ENCODE measurements at places on chromosomes 6 and 20.

GRCh38 chr20:19653327-19653726 lies 104.7 kb upstream of the RIN2 start:
- DNase-seq, result no peak

GRCh38 chr6:158834675-158835385 lies 15.7 kb upstream of the EZR start:
- DNase-seq, result no peak

DNA sequence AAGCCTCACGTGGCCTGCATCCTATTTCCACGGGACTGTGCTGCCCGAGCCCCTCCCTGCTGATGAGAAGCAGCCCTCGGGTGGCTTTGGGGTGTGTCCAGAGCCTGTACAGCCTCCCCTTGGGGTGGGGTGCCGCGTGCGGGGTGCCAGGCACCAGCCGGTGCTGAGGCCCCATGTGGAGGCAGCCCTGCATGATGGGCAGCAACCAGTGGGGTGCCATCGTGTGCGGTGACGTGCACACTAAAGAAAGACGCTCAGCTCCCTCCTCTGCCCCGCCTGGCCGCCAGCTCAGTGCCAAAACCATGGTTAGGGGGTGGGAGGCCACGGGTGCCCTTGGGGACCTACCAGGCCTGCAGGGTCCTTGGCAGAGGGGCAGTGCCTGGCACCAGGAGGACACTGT lies 26.2 kb downstream of the NTSR1 start:
- no peak for DNase-seq

DNA sequence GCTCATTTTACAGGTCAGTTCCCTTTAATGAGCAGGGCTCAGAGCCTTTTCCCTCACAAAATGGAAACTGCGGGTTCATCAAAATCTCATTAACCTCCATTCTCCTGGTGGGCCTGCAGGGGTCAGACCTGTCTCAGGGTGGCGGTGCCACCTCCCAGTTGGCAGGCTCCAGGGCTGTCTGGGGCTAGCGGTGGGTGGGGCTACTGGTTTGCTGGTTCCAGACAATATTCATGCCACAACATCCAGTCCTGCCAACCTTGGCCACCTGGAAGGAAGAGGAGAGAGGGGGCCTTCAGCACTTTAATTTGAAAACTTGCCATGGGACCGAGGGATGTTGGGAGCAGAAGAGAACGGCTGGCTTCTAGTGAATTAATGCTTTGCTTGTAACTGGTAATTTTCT lies 41.9 kb upstream of the CTNNBL1 start:
- peak; percentile 6 for DNase-seq

DNA sequence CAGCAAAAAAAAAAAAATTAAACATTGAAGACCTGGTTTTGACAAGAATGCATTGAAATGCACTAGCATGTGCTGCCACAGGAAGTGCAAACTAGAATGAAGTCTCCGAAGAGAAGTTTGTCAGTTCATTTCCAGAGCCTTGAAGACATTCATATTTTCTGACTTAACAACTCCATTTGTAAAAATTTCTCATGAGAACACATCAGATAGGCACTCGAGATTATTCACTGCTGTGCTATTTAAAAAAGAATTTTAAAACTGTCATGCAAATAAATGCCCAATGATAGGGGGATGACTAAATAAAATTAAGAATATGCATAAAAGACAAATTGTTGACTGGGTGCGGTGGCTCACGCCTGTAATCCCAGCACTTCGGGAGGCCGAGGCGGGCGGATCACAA lies 394.6 kb upstream of the JARID2 start:
- no peak for DNase-seq

DNA sequence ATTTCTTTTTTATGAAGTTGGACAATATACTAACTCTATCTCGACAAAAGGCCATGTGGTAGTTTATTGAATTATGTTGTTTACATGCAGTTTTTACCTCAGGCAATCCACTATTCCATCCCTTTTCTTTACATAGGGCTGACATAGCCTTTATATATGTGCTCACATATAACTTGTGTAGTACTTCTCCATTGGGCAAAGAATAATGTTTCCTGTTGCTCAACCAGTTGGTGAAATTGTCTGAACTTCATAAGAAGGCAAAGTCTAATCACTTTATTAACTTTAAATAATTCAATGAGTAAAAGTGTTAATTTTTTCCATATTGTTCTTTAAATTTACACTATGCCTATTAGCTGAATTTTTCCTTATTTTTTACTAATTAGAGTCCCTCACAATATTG lies 1272.1 kb downstream of the EPHA7 start:
- DNase-seq, result no peak

DNA sequence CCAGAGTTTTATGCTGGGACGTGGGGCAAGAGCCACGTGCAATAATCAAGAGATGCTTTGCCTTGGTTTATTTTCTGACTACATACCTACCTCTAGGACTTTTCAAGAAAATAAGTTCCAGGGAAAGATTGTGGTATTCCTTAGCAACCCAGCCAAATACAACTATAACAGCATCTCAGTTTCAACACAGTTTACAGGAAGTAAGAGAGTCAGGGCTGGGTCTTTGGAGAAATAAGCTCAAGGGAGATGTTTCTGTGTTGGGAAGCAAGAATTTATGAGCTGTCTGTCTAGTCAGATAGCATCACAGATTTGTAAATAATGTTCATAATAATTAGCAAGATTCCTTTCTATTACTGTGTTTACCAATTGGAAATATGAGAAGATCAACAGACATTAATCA lies 35.1 kb downstream of the MAP3K5 start:
- no peak for DNase-seq

DNA sequence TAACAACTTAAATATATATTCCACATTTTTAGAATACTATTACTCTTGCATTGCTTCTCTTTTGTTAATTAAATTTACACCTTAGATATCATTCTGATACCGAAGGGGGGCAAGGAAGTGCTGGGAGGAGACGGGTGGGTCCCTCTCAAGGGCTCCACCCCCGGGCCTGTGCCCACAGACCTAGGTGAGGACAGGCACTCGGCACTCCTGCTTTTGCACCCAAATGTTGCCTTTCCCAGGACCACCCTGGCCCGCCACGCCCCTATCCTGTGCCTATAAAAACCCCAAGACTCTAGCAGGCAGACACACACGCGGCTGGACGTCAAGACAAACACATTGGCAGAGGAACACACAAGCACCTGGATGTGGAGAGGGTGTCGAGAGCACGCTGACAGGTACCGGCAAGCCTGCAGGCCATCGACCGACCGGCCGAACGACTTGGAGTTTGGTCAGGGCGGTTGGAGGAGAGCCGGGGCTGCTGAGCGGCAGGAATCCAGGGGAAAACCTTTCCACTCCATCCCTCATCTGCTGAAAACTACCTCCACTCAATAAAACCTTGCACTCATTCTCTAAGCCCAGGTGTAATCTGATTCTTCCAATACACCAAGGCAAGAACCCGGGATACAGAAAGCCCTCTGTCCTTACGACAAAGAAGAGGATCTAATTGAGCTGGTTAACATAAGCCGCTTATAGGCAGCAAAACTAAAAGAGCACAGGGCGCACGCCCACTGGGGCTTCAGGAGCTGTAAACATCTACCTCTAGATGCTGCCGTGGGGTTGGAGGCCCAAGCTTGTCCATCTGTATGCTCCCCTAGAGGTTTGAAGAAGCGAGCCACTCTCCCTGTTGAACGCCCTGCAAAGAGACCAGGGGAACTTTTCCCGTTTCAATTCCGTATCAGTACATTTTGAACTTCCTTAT lies 197.4 kb upstream of the PRSS16 start:
- DNase-seq, result no peak

DNA sequence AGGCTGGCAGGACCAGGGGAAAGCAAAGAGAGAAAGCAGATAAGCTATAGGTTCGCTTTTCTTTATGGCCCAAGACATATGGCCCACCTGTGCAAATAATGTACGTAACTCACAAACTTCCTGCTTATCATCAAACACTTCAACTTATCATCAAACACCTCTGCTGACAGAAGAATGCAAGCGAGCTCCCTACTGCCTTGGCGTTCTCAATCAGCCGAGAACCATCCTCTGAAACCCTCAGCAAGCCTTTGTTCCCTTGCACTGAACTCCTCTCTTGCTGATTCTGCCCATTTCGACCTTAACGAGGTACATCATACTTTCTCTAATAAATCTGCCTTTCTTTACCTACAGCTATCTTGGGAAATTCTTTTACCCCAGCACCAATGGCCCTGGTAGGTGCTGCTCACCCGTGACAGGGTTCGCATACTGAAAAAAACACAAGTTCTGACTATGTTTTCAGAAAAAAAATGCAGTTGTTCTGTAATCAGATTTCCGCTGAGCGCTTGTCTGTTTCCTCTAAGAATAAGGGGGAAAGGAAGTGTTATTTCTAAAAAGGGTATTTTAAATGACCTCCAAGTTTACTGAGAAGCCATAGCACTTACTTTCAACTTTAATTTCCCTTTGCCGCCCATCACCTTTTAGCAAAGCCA lies 28.3 kb downstream of the SERPINB6 start:
- DNase-seq, result no peak

- peak; percentile 48 for DNase-seq
Observed at GRCh38 chr6:139124887-139125672, 9.8 kb upstream of the HECA start.

DNA sequence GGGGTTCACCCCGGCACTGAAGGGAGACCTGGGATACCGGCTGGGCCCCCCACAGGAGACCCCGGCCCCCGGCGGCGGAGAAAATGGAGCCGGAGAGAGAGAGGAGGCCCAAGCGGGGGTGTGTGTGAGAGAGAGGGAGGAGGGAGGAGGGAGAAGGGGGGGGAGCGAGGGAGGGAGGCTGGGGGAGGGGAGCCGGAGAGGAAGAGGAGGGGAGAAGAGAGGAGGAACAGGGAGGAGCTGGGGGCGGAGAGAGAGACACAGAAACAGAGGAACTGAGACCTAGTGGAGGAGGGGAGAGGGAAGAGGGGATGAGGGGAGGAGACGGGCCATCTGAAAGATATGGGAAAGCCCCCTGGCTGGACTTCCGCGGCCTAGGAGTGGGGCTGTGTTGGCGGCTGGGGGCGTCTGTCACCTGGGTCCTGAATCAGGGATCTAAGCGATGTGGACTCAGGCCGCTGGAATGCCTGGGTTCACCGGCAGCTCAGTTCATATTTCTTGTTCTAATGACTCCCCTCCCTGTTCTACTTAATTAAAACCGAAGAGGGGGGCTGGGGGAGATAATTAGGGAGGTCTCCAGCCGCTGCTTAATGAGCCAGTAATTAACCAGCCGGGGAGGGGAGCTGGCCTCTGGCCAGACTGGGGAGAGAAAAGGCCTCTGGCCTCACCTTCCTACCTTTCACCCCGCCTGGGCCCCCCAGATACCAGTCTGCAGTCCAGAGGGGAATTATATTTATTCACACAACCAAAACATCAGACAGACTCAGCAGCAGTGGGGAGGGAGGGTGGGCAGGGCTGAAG lies at the start of gene PBX2:
PBX2 (minus strand) TSS at position 149 of the 798 bp plus-strand sequence. CDS start 287 bp downstream, outside the sequence.
- DNase-seq, result peak; percentile 59

DNA sequence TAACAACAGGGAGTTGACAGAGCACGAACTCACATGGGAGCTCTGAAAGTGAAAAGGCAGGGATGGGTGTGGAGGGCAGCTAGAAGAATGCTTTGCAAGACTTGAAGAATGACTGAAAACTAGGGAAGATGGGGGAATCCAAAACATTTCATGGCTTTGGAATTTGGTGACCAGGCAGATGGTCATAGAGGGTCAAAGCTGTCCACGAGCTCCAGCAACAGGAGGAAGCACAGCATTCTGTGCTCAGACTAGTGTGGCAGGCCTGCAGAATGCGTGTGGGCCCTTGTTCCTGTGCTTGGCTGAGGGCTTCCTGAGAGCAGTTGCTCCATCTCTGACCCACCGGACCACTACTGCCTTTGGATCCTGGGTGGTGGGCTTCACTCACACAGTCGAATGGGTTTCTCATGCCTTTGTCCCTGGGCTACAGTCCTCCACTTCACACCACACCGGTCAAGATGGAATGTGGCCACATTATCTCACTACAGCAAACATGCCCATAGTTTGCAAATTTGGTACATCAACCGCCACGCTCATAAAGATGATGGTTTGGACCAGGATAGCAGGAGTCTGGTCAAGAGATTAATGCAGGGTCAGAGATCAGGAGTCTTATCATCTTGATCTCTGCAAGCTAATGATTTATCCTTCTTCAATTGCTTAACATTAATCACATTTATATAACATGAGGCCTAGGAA lies 100.7 kb downstream of the SGK1 start:
- no peak for DNase-seq

- DNase-seq, result no peak
Observed at GRCh38 chr20:38454556-38455473, 17.8 kb upstream of the RALGAPB start.

DNA sequence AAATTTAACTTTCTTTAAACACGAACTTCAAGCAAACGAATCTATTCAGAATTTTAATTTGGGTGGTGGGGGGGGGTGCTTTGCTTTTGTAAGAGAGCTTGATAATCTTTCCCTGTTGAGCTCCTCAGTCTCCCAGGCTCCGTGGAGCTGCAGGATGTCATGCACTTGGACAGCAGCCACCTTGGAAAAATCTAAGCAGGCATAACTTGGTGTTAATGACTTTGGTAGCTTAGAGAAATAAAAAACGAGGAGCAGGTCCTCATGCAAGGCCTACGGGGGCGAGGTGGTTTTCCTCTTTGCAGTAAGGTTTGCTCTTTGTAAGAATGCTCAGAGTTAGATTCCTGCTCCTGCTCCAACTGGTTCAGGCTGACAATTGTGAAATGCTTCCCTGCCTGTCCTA lies 102.3 kb downstream of the EDN1 start:
- DNase-seq, result no peak

GRCh38 chr6:135813401-135813800 lies 38.1 kb upstream of the PDE7B start:
- DNase-seq, result no peak
